Lung microvascular endothelial cell (primary cell): ENCODE measurements at places on chromosomes 1 and 21.

GRCh38 chr1:246591504-246591903, 25.2 kb downstream of the CNST start:
- DNase-seq, result no peak

- DNase-seq, result no peak
Measured at GRCh38 chr1:53639996-53640700, 98.8 kb downstream of the GLIS1 start.

- peak; percentile 63 for DNase-seq
Measured at GRCh38 chr1:117093091-117093534, 28.4 kb downstream of the TRIM45 start.

DNA sequence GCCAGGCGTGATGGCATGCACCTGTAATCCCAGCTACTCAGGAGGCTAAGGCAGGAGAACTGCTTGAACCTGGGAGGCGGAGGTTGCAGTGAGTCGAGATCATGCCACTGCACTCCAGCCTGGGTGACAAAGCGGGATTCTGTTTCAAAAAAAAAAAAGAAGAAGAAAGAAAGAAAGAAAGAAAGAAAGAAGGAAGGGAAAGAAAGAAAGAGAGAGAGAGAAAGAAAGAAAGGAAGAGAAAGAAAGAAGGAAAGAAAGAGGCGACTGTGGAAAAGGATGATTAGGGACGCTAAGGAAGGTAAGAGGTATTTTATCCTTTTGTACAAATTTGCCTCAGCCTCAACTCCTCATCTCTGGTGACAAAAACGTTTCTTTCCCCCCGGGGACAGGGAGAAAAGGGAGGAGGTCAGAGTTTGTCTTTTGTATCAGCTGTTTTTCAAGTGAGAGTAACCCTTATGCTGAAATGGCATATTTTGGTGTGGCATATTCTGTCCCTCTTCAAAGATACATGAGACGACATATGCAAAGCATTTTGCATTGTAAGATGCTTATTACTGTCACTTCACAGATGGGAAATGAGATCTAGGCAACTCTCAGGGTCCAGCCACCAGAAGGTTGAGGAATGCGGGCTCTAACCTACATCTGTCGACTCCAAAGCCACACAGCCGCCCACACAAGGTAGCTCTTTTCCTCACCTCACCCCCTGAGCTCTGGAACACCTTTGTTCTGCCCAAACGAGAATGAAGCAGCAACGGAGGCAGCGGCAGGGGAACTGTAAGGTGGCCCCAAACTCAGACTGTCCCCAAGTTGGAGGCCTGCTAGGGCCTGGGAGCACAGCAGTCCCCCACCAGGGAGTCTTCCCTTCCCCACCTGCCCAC, 38.0 kb downstream of the NUAK2 start:
- DNase-seq, result no peak

- DNase-seq, result no peak
Measured at GRCh38 chr21:46141767-46142581, 13.4 kb downstream of the FTCD start.

DNA sequence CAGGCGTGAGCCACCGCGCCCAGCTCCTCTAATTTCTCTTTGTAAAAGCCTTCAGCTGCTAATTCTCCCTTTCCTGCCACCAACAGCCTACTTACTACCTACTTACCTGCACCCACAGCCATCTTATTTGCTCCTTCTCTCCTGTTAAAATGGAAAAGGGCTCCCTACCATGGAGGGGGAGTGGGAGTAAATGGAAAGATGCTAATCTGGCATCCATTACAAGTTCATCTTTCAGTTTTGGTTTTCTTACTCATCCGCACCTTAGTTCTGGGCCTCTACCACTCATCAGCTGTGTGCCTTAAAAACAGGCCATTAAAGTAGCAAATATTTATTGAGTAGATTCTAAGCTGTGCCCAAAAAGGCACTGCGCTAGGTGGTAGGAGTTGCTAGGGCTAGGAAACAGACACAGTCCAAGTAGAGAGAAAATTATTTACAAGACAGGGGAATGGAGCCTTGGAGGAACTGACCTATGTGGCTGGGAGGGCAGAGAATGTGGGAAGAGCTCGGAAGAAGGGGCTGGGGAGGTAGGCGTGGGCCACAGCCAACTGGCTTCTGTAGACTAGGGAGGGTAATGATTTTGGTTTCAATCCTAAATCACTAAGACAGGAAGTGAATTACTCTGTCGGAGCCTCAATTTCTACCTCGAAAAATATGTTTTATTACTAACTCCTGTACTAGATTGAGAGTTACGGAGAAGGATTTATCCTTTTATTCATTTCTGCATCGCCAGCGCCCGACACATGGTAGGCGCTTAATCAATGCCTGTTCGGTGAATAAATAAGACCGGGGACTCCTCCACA, 685 bp upstream of the DDI2 start:
- DNase-seq, result no peak

- DNase-seq, result no peak
Measured at GRCh38 chr1:53272349-53272748, 34.0 kb upstream of the MAGOH start.

DNA sequence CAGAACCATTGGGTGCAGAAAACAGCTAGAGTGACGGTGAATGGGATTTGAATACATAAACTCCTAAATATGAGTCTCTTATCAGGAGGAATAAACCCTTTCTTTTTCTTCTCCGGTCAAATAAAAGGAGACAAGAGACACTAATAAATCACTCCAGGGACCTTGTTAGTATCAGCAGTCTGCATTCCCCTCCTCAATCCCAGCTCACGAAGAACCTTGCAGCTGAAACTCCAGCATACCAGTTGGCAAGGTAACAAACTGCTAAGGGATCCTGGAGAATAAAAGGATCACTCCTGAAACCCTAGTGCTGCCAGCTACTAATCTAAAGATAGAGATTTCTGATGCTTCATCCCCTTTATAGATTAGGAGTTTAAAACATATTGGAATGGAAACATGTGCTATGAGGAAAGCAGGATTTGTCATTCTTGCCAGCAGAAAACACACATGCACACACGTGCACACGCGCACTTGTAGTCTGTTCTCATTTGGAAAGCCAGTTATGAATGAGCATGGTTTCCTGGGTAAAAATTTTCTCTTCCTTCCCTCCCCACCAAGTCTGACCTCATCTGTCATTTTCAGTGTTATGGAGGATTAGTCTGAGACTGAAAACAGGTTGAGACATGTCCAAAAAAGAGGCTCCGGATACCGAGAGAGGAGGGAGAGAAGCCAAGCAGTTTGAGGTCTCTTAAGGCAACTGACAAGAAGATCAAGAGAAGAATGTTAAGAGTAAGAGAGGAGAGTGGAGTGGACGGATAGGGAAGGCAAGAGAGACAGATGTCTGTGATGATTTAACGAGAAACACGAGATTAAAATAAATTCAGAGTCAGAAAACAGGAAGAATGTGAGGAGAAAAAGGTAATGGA, 10.9 kb downstream of the IER5 start:
- DNase-seq, result peak; percentile 54

DNA sequence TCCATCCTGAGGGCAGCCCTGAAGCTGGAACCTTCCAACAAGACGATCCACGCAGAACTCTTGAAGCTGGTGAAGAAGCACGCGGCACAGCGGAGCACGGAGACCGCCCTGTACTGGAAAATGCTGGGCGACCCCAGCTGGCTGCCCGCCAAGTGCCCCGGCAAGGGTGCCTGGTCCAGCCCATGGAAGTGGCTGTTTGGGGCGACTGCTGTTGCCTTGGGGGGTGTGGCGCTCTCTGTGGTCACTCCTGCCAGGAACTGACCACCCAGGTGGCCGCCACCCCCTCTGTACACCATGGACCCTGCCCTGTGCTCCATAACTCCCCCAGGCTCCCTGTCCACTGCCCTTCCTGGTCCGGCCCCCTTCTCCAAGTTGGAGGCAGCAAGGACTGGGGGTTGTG, 90.8 kb downstream of the PPP1R12B start:
- no peak for DNase-seq
